HFFc6 (cell line): ENCODE measurements at places on chromosomes 3 and 15. TPM values are rescaled to one million over a fixed set of nuclear protein-coding genes. Genes with fewer than 3 reads are reported as not detected.
A peak's percentile ranks its signal among the peaks of the same experiment; 100 is the strongest.

The NEIL1 gene
- total RNA-seq: 0.55 to 2.4 TPM (median 0.96 TPM) in 3 replicates

DNA sequence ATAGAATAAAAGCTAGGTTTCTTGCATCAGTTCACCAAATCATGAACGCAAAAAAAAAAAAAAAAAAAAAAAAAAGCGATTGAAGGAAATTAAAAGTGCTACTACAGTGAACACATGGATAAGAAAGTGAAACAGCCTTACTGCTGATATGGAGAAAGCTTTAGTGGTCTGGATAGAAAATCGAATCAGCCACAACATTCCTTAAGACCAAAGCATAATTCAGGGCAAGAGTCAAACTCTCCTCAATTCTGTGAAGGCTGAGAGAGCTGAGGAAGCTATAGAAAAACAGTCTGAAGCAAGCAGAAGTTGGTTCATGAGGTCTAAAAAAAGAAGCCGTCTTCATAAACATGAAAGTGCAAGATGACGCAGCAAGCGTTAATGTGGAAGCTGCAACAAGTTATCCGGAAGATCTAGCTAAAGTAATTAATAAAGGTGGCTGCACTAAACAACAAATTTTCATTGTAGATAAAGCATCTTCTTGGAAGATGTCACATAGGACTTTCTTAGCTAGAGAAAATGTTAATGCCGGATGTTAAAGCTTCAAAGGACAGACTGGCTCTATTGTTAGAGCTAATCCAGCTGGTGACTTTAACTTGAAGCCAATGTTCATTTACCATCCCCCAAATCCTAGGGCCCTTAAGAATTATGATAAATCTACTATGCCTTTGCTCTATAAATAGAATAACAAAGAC, 19.2 kb downstream of the P3H2 start:
- DNase-seq: peak; percentile 36

The GOLGA8R gene
- 0.38 to 0.51 TPM in 2 of 3 replicates, not detected in the other for total RNA-seq

DNA sequence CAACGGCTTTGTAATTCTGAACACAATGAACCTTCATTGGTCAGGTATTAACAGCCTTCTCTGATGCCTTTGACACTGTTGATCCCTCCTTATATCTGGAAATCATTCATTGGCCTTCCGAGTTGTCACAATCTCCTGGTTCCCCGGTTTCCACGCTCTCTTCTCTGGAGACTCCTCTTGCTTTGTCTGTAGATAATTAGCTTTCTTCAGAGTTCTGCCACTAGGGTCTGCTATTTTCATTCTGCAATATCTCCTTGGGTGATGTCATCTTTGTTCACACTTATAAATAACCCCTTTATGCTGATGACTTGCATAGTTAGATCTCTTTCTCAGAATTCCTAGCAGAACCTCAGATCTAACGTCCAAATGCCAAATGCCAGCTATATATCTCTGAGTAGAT, 583.8 kb upstream of the ZNF717 start:
- DNase-seq: no peak

The IFT80 gene
- total RNA-seq: 19.2 to 23.8 TPM (median 23.4 TPM) in 3 replicates

The MAP1A gene
- total RNA-seq: 138 to 171 TPM (median 169 TPM) in 3 replicates

GRCh38 chr3:13301286-13301987, 118.7 kb downstream of the NUP210 start:
- peak; percentile 66 for DNase-seq

- no peak for DNase-seq
Measured at GRCh38 chr3:32186876-32187275, 51.6 kb upstream of the CMTM8 start.

DNA sequence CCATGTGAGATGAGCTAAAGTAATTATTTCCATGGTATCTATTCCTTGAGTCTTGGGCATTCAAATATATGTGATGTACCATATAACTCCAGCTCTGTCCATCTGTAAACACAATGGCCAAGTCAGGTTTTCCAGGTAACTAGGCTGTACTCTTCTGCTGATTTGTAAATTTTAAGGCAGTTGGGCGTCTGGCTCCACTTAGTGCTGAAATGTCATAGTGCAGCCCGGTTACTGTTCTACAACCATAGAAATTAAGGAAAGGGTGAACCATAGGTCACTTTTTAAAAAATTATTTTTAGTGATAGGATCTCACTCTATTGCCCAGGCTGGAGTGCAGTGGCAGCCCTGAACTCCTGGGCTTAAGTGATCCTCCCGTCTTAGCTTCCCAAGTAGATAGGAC, 44.7 kb upstream of the GOLM2 start:
- no peak for DNase-seq

DNA sequence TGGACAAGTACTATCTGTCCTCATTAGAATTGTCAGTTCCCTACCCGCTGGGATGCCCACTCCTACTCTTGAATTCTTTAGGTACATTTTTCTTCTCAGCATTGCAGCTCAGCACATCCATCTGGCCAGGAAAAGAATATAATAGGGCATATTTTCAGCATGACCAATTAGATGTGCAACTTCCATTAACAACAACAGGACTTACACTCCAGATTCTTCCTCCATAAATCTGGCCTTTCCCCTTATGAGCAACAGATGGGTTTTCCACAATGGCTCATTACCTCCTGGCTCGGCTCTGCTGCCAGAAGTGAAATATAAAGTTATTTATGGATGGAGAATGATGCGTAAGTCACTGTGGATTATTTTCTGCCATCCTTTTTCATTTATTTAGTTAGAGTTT, 443.8 kb upstream of the TGFBR2 start:
- DNase-seq: peak; percentile 86

- peak; percentile 46 for DNase-seq
Measured at GRCh38 chr15:99592145-99592791, 26.5 kb downstream of the MEF2A start.

DNA sequence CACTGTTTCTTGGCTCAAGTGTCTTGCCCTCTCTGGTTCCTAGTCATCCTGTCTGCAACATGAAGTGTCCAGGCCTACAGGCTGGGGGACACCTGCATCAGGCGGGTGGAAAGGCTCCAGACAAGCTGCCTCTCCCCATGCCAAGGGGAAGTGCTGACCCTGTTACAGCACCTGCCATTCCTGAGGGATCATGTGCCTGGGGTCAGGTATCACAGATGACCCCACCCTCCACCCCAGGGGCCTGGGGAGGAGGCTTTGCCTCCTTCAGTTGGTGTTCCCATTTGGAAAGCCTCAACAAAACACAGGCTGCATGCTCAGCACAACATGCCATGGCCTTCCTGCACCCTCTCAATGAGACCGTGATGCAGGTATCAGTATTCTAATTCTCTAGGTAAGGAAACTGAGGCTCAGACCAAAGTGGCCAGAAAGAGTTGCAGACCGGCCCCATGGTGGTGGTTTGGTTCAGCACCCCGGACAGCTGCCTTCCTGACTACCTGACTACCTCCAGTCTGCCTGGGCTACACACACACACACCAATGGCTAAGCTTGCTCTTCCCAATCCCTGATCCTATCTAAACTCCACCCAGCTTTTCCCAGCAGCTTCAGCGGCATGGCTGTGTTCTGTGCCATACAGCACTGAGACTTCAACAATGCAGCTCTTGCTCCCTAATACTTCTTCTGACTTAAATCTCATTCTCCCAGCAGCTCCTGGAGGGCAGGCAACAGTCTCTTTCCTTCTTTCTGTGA, 69.7 kb upstream of the LINGO1 start:
- peak; percentile 4 for DNase-seq

GRCh38 chr3:65170390-65171042, 482.7 kb upstream of the ADAMTS9 start:
- DNase-seq: peak; percentile 28

- DNase-seq: peak; percentile 78
Measured at GRCh38 chr3:187264911-187265310, 26.6 kb downstream of the MASP1 start.

DNA sequence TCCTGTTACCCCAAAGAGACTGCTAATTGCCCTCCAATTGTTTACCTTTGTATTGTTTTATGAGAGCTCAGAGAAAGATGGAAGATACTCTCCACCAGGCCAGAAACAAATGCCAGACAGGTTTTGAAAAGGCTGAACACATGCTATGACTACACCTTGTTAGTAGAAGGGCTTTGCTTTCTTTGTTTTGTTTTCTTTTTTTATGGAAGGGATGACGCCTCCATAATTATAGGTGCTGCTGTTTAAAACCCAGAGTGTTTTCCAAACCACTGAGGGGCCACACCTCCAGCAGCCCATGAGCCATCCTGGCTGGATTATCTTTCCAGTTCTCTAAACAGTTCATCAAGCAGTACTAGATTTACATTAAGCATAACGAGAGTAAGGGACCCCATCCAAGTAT, 5.6 kb upstream of the FOXP1 start:
- DNase-seq: no peak

- DNase-seq: peak; percentile 86
Measured at GRCh38 chr3:112653881-112654300, 12.9 kb upstream of the CCDC80 start.

- no peak for DNase-seq
Measured at GRCh38 chr3:29514170-29514569, 233.3 kb downstream of the RBMS3 start.

GRCh38 chr15:57662091-57662744, 44.3 kb upstream of the POLR2M start:
- no peak for DNase-seq

The GALNT15 gene
- total RNA-seq: 6.1 to 7.2 TPM (median 6.5 TPM) in 3 replicates

The SYNPR gene
- total RNA-seq: not detected in 3 replicates

The PLXNB1 gene
- total RNA-seq: 12.2 to 16.7 TPM (median 12.7 TPM) in 3 replicates

- DNase-seq: peak; percentile 77
Measured at GRCh38 chr3:158659454-158660237, 12.8 kb downstream of the LXN start.

DNA sequence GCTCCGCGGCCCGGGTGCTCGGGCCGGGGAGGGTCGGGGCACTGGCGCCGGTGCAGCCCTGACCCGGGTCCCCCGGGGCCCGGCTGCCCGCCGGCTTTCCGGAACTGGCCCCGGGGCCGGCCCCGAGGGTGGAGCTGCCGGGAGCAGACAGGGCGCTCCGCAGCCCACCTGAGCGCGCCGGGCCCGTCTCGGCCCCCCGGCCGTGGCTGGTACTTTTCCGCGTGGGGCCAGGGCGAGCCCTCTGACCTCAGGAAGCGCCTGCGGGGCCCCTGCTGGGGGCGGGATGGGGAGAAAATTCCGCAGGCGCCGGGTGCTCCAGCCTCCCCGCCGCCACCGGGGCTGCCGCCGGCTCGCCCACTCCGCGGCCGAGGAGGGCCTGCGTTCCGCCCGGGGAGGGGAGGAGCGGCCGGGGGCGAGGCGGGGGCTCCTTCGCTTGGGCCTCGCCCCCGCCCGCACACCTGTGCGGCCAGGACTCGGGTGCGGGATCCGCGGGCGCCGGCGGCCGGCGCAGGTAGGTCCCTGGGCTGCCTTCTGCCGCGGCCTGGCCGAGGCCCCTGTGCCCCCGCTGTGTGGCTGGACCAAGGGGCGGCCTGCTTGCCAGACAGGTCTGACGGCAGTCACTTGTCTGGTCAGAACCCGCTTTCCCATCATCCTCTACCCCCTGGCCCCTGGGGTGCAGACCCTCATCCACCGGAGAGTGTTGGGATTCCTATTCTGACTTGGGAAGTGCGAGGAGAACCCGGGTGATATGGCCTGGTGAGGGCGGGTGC, 3.5 kb downstream of the FURIN start:
- no peak for DNase-seq

The GPR15 gene
- total RNA-seq: not detected in 3 replicates

DNA sequence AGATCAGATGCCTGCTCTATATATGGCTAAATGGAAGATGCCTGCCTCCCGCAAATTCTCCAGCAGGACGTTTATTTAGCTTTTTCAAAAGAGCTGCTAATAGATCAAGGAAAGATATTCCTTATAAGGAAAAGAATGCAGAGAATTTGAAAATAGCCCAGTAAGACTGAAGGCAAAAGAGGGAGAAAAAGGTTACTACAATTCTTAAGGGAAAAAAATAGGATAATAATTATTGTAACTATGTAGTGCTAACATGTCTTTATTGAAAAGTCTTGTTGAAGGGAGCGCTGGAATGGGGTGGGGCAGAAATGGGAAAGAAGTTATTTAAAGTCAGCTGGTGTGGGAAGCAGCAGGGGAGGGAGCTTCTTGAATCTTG, 2.9 kb downstream of the TPM1 start:
- DNase-seq: no peak

DNA sequence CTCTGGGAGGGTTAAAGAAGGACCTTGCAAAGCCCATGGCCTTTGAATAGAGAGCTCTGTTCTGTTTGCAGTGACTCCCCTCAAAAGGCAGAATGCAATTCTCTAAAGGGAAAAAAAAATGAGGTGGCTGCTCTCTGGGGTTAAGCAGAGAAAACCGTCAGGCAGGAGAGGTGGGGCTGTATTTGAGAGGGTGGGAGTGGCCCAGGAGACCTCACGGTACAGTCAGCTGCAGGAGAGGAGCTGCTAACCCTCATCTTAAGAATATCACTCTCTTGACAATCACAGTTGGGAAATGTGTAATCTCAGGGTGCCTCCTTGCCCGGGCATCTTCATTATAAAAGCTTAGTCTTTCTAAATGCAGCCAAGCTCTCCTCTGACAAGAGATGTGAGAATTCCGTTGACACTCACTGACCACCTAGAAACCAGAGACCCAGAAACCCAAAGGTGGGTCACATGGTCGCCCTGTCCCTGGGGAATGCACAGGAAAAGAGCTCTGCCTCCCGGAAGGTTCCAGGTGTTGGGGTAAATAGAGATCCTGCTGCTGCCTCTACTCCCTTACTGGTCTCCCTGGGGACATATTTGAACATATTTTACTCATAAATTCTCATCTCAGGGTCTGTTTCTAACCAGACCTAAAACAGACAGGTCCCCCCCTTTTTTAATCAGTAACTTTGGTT, 159.1 kb upstream of the CTDSPL start:
- no peak for DNase-seq

DNA sequence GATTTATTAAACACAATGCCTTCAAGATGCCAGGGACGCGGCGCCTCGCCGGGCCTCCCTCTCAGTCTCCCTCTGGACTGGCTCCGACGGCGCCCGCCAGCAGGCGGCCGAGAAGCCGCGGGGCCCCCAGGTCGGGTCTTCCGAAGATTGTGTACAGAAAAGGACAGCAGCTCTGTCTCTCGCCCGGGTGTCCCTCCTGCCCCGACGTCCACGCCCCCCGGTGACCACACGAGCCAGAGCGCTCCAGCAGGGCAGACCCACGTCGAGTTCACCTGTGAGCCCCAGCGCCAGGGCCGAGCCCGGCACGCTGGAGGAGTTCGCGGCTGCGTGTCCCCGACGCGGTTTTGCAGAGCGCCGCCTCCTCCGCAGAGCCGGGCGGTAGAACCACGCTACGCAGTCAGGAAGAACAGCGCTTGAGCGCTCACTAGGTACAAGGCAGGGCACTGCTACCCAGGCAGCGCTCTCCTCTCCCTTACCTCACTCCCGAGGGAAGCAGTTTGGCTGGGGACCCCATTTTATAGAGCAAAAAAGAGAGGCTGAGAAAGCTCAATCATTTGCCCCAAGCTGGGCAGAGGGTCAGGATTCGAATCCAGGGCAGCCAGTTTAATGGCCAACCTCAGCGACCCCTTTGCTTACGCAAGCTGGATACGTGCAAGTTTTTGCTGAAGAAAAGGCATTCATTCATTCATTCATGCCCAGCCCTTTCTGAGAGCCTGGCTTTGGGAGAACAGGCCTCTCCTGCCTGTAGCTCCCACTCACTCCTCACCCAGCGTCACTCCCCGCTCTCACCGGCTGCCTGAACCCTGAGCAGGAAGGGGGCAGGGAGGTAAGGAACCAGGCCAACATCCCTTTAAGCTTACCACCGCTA, 3.0 kb upstream of the TLE3 start:
- no peak for DNase-seq
